ENCODE measurements at places on chromosomes 1 and 21.

DNA sequence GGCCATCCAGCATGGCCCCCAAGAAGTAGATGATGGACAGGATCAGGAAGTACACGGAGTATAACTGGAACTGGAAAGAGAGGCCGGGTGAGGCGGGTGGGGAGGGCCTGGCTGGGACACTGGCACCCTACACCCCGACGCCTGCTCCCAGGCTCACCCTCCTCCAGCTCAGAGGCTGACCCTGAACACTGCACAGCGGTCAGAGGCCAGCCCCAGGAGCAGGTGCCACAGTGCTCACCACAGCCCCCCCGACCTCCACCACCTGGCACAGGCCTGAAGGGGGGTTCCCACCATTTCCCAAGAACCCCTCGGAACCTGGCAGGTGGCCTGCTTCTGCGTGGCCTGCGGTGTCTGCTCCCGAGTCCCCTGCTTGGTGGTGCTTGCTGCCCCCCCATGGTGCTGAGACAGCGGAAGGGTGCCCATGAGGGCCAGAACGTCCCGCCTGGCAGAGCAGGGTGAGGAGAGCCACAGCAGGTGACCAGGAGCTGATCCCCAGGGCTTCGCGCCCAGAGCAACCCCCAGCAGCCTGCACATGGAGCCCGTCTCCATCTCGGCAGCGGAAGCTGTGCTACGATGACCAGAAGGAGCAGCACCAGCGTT is 26.1 kb downstream of the SLC19A1 start:
- no peak for DNase-seq

- no peak for DNase-seq
These were observed 68.4 kb downstream of the GDAP2 start for GRCh38 chr1:117860896-117861610.

DNA sequence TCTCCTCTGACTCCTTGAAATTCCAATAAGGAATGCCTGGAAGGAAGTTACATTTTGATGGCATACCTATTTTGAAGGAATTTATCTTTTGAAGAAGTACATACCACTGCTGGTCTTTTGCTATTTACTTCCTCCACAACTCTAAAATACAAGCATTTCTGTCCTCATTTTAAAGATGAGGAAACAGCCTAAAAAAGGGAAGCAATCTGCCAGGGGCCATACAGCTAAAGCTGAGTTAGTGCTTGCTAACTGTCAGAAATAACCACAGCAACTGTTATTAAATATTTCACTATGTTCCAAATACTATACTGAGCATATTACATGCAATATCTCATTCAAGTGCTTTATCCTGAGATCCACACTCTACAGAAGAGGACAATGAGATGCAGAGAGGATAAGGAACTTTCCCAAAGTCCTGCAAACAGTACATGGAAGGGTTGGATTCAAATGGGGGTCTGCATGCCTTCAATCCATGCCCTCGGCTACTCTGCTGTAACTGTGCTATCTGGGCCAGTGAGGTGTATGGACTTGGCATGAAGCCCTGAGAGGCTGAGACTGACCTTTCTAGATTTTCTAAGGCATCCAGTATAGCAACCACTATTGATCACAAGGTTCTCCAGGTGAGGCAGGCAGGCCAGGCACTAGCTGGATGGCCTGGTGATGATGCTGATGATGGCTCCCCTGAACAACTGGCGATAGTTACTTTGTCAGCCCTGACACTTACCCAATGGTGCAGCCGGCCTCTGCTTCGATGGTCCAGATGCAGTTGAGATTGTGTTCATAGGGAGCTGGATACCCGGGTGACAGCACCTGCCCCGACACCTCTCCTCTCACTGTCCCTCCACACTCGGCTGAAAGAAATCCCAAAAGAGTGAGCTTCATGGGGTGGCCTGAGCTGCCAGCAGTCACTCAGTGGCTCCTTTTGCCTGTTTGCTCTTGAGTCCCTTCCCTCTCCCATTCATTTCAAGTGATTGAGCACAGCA is 171.4 kb upstream of the HMGB4 start:
- no peak for DNase-seq

DNA sequence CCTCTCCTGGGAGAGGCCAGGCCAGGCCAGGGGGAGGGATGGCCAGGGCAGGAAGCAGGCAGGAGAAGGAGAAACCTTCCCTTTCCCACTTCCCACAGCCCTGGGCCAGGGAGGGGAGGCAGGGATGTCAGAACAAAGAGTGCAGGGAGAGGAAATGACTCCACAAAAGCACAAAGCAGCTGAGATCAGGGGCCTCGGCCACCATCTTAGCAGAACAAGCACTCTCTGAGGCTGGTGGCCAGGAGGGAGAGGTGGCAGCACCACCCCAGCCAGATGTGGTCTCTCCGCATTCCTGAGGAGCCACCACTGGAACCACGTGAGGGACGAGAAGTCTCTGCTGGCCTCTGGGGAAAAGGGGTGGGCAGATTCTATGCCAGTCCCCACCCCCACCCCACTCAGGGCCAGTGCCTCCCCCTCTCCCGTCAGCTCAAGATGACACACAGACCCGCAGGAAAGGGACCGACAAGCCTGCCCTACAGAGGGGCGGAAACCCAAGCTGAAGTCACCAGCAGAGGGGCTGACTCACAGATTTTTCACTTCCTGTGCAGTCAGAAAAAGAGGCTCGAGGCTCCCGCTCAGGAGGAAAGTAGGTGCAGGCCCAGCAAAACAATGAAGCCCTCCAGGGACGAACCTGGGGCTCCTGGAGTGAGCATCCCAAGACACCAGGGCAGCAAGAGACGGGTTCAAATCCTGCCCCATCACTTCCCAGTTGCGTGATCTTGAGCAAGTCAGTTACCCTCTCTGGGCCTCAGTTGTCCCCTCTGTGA is 24.1 kb upstream of the ALDH4A1 start:
- DNase-seq: no peak
